ENCODE measurements at places on chromosomes 1 and 21.

- no peak for DNase-seq
Observed at GRCh38 chr1:240337781-240338180, 246.1 kb downstream of the FMN2 start.

GRCh38 chr1:188708795-188709535 lies 1768.7 kb downstream of the BRINP3 start:
- no peak for DNase-seq

DNA sequence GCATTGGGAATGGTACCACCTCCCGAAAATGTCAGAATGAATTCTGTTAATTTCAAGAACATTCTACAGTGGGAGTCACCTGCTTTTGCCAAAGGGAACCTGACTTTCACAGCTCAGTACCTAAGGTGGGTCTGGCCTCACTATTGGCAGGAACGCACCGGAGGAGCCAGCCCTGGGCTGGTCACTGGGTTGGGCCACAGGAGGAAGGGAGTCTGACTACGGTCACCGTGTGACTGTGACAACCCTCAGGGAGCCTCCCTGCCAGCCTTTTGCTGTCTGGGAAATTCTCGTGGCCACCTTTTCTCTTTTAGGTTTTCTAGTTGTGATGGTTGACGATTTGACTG lies 2.2 kb downstream of the IL10RB start:
- peak; percentile 38 for DNase-seq

DNA sequence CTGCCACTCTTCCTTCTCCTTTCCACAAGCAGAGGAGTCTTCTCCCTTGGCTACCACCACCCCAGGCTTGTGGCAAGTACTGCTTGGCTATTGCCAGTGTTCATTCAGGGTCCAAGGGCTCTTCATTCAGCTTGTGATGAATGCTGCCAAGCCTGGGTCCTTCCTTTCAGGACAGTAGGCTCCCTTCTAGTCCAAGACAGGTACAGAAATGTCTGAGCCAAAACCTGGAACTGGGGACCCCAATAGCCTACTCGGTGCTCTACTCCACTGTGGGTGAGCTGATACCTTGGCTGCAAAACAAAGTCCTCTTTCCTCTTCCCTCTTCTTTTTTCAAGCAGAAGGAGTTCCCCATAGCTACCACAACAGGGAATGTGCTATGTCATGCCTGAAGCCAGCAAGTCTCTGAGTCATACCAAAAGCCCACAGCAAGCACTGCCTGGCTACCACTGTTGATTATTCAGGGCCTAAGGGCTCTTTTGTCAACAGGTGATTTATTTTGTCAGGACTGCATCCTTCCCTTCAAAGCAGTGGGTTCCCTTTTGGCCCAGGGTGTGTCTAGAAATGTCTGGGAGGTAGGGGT lies 268.9 kb downstream of the HHAT start:
- peak; percentile 71 for DNase-seq

DNA sequence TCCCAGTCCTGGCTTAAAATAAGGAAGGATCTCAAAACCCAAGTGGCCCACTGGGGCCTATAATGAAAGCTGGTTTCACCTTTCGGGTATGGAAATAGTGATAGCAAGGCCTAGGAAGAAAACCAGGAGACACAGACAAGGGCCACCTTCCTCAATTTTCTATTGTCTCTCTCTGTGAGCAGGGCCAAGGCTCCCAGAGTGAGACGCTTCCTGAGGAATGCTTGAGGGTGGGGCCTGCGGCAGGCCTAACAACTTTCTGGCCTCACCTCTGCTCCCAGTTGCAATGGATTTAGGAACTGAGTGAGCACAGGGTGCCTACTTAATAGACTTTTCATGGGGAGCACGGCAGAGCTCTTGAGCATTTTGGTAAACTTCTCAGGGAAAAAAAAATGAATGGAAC lies 300.9 kb downstream of the ASTN1 start:
- no peak for DNase-seq

DNA sequence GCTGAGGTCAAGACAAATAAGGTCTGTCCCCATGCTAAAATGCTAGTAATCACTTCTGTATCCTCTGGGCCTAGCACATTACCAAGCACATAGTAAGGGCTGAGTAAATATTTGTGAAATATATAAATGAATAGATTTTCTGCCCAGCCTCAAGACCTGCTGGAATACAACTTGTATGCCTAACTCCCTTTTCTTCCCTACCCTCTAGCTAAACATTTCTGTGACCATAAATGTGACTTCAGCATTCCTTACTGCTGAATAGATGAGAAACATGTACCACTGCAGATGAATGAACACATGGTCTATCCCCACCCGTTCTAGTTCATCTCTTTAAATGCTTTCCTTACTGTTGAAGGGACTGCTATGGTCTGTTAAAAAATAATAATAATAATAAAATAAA lies 209.0 kb upstream of the HOOK1 start:
- no peak for DNase-seq

DNA sequence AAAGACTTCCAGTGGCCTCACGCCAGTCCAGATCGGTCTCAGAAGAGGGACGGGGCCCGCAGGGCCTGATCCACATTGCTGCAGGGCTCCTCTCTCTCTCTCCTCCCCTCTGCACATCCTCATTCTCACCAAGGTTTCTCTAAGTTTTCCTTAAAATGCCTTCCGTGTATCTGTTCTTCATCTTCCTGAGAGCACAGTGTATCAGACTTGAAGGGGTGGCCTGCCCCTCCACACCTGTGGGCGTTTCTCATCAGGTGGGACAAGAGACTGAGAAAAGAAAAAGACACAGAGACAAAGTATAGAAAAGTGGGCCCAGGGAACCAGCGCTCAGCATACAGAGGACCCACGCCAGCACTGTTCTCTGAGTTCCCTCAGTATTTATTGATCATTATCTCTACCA lies 66.4 kb downstream of the PRKAB2 start:
- DNase-seq, result no peak

GRCh38 chr1:95176861-95177260 lies 57.1 kb upstream of the RWDD3 start:
- DNase-seq, result no peak

DNA sequence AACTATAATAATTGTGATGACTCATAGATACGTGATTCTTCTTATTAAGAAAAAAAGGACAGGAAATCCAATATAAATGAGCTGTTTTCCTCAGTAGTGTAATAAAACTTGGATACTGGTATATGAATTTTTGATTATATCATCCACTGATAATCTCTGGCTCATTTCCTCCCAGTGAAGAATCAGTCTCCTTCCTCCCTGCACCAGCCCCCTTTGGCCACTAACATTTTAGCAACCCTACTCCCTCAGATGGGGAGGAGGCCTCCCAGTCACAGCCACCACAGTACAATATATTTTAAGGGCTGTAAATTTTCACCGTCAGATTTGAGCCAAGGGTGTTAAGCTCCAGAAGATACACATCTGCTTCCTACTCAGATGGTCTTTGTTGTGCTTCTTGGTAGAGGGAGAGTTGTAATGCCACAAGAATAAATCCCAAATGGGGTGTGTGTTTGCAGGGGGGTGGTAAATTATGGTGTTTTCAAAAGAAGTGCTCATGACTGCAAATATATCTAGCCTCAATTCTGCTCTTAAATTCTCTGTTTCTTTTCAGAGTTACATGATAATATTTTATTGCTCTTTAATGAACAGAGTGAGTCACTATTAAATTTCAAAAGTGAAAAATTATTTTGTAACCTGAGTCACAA lies 153.5 kb downstream of the HLX start:
- DNase-seq, result no peak

GRCh38 chr1:17167041-17167785 lies 37.7 kb upstream of the PADI1 start:
- DNase-seq, result no peak

DNA sequence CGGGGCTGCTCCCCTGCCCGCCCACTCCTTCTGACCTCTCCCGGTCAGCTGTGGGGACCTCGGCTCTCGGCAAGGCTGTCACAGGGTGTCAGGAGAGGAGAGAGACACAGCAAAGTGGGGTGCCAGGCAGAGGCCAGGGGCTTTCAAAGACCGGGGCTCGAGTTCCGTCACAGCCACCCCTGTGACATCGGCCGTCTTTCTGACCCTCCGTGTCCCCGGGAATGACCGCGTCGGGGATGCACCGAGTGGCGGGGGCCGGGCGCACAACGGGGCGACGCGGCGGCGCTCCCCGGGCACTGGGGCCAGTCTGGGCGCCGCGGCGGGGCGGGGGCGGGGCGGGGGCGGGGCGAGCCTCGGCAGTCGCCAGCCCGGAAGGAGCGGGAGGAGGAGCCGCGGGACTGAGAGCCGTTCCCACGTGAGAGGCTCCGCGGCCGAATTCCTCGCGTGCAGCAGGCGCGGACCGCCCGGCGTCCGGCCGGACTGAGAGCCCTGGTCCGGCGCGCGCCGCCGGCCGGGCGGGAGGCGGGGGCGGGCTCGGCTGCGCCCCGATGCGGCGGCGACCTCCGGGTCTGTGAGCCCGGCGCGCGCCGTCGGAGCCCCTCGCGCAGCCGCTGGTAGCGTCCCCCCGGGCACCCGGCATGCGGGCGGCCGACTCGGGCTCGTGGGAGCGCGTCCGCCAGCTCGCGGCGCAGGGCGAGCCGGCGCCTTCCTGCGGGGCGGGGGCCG lies 229.7 kb upstream of the TMEM51 start:
- peak; percentile 39 for DNase-seq

DNA sequence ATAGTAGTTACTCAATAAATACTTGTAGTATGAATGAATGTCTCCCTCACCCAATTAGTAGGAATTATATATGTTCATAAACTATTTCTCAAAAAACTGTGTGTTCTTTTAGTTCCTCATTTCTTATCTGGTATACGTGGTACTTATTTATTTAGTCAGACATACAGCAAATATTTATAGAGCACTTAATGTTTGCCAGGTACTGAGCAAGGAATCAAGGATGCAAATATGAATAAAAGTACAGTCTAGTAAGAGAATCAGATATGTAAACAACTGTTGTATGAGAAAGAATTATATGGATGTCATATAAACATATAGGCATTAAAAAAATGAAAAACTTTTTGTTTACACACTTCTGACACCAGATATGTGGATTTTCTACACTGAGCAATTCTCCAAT lies 58.5 kb downstream of the ATF6 start:
- no peak for DNase-seq

DNA sequence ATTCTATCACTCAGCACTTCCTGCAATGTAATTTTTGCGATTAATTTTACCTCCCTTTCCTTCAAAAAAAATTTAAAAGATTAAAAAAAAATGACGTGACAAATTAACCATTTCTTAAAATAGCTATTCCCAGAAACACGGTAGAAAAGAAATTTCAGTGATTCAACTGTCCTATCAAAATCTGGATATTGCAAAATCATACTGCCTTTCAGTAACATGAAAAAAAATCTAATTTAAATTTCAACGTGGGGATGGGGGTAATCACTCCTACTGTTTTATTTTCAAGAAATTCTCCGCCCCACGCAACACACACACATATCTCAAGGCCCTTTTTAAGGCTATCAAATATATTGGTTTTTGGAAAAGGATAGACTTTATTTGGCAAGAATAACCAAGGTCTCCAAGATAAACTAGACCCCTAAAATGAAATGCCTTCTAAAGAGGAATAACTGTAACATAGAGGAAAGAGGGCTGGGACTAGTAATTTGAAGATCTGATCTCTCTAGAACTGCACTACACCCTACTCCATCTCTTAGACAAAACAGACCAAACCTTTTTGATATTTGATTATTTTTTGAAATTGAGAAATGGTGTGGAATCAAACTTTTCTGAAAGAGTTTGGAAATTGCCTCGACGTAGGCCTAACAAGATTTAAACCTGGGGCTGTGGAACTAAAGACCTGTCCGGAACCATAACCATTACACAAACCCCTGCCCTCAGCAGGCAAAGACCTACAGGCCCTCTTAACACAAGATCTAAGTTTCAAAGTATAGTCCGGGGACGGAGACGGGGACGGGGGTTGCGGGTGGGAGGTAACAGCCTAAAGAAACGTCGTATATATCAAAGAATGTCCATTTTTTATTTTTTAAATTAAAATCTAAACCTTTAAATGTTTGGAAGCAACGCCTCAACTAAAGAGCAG lies 941 bp downstream of the ARNT start:
- DNase-seq, result no peak

- no peak for DNase-seq
Observed at GRCh38 chr1:68969441-68969840, 472.6 kb upstream of the DEPDC1 start.

DNA sequence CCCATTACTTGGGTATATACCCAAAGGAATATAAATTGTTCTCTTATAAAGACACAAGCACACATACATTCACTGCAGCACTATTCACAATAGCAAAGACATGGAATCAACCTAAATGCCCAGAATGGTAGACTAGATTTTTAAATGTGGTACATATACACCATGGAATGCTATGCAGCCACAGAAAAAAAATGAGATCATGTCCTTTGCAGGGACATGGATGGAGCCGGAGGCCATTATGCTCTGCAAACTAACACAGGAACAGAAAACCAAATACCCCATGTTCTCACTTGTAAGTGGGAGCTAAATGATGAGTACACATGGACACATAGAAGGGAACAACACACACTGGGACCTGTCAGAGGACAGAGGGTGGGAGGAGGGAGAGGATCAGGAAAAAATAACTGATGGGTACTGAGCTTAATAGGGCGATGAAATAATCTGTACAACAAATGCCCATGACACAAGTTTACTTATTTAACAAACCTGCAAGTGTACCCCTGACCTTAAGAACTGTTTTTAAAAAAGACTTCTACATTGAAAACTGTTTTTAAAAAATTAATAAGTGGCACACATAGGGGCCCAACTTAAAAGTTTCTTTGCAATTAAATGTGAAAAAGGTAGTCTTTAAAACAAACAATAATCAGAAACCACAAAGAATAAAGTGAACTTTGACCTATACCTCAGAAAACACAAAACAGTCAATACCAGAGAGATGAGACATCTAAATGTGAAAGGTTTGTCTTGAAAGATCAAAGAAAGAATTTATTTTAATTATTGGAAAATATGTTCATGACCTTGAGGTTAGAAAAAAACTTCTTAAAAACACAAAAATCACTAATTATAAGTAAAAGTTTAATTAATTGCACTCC lies 75.2 kb downstream of the CDC42BPA start:
- no peak for DNase-seq

GRCh38 chr1:223726380-223727001 lies 14.2 kb downstream of the CAPN2 start:
- peak; percentile 84 for DNase-seq

DNA sequence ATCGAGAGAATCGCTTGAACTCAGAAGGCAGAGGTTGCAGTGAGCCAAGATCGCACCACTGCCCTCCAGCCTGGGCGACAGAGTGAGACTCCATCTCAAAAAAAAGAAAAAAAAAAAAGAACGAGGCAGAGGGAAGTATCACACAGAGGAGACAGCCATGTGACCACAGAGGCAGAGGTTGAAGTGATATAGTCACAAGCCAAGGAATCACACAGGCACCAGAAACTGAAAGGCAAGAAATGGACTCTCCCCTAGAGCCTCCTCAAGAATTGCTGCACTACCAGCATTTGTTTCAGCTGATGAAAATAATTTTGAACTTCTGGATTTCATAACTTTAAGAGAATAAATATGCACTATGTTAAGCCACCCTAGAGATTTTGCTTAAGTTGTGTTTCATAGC lies 459.6 kb downstream of the PTPRC start:
- DNase-seq, result peak; percentile 59

GRCh38 chr1:119762409-119762808 lies 6.3 kb downstream of the HMGCS2 start:
- no peak for DNase-seq

GRCh38 chr1:117871013-117871412 lies 58.4 kb downstream of the GDAP2 start:
- no peak for DNase-seq

- no peak for DNase-seq
Observed at GRCh38 chr1:189706594-189706993, 771.1 kb downstream of the BRINP3 start.
